ENCODE measurements at places on chromosomes 13 and 19.

GRCh38 chr13:73039201-73040108 lies 19.4 kb upstream of the KLF5 start:
- no peak for DNase-seq

DNA sequence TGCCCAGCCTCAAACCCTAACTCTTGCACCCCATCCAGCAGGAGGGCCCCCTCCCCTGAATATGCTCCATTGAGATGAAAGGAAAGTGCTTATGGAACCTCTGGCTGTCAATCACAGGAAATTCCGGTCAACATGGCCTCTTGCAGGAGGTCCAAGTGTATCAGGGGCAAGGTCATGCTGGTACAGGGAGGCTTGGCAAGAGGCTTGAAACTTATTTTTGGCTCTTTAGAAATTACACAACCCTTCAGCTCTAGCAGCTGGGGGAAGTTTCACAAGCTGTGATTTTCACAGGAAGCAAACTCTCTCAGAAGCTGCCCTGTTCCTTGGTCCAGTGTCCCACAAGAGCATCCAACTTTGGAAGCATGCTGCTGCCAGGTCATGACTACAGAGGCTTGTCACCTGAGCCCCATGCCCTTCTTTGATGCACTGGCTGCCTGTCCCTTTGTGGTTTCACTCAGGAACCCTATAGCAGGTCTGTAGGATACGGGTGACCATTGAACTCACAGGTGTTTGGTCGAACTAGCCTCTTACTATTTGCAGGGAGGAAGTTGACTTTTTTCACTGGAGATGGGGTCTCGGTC lies 8.4 kb downstream of the ASF1B start:
- DNase-seq = no peak

GRCh38 chr19:46413262-46414031 lies at the start of gene CCDC8:
TSS of gene CCDC8 (minus strand) at chr19:46413564. CDS start at chr19:46412810, 754 bp downstream.
- DNase-seq = no peak

DNA sequence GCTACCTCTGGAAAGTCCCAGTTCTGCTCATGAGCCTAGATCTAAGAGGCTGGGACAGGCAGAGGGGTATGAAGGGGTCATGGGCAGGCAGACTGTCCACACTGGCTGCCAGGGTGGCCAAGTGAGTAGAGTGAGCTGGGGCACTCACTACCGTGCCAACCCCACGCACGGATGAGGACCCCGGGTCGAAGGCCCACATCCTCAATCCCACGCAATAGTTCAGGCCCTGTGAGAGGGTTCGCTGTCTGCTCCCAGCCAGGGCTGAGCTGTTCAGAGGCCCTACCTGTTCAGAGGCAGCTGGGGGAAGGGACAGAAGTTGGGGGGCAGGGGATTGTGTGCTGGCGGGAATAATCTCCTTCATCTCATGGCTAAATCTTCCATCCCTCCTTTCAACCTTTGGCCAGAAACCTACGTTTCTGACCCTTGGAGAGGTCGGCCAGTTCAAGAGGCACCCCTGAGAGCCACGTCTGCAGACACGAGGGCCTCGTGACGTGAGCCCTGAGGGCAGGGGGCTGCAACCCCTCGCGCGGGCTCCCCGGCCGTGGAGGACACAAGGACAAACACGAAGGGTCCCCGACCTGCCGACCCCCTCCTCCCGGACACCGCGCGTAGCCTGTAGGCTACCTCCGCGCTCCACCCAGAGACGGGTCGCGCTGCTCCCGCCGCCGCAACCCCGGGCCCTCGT lies 1.0 kb upstream of the RPS5 start:
- peak; percentile 25 for DNase-seq

DNA sequence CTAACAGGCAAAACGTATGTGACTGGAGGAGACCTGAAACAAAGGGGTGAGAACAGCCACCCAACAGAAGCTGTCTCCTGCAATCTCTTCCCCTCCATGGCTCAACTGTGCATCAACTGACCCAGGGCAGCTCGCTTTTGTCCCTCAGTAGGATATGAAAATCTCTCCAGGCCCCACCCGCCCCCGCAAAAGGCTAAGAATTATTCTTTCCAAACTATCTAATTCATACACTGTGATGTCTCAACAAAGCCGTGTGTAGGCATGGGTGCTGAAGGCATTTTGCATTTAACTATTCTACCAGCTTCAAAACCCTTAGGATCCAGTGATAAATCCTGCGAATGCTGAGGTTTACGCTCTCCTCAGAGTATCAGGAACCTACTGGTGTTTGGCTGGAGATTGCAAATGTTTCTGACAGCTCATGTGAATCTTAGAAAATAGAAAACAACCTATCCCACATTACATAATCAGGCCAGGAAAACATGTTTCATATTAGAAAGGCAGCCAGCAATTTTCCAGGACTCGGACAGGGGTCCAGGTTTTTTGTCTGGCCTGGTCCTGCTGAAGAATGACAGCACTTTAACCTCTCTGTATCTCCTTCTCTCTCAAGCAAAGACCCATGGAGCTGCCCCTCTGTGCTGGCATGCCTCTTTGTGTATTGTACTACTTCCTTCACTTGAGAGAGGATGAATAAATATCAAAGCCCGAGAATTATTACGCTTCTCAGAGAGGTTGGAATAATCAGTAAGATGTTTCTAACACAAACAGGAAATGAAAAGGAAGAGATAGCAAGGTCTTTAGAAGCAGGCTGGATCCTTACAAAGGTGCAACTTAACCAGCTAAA lies 17.3 kb downstream of the DHRS12 start:
- DNase-seq = no peak

- no peak for DNase-seq
Observed at GRCh38 chr13:27559719-27560118, 60.6 kb downstream of the LNX2 start.

- DNase-seq = no peak
Observed at GRCh38 chr19:17944301-17944700, 11.5 kb downstream of the CCDC124 start.

DNA sequence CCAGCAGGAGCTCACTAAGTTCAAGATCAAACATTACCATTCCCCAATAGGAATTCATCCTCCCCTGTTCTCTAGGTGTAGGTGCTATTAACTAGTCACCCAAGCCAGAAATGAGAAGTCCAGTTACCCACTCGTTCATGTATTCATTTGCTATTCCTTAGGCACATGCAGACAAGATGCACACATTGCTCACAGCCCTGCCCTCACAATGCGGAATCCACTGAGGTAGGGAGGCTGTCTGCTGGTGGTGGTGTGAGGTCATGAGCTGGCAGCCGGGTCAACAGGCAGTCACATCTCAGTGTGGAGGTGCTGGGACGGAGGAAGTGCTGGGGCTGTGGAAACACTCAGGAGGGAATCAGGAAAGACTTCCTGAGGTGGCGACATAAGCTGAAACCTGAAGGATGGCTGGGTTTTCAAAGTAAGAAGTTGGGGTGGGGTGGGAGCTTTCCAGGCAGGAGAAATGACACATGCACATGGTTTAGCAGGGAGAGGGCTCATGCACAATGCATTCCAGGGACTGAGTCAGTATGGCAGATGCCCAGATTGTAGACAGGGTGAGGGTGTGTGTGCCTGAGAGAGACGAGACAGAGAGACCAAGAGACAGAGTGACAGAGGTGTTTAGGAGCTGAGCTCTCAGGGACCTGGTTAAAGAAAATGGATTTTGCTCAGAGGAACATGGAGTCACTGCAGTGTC lies 117.6 kb downstream of the USP12 start:
- DNase-seq = no peak

DNA sequence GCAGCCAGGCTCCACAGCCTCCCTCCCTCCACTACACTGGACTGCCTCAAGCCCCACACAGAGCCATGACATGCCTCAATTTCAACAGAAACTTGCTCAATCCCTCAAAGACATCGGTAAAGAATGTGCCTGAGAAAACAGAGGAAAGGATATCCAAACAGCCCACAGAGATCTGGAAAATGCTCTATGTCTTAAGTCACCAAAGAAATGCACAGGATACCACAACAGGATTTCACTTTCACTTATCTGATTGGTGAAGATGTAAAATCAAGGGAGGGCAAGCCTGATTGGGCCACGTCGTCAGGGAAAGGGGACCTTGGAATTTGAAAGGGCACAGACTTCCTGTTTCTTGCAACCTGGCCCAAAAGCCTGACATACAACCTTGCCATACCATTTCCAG lies 14.2 kb downstream of the CACNA1A start:
- no peak for DNase-seq

- DNase-seq = peak; percentile 73
Observed at GRCh38 chr19:51660975-51661600, 14.5 kb upstream of the SIGLEC14 start.

GRCh38 chr13:40984668-40985366 lies 34.3 kb downstream of the ELF1 start:
- no peak for DNase-seq

- no peak for DNase-seq
Observed at GRCh38 chr19:8224394-8225145, 15.4 kb downstream of the CERS4 start.

DNA sequence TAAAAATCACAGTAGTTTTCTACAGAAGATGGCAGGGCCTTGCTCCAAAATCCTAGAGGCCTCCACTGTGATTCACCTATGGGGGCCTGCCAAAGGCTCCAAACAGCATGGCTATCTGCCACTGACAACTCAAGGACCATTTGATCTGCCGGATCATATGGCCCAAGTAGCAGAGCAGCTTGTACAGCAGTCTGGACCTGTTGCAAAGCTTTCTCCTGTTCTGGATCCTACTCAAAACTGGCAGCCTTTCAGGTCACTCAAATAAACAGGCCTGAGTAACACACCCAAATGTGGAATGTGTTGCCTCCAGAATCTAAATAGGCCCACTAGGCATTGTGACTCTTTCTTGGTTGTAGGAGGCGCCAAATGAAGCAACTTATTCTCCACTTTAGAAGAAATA lies 1049.3 kb downstream of the PCDH9 start:
- no peak for DNase-seq

DNA sequence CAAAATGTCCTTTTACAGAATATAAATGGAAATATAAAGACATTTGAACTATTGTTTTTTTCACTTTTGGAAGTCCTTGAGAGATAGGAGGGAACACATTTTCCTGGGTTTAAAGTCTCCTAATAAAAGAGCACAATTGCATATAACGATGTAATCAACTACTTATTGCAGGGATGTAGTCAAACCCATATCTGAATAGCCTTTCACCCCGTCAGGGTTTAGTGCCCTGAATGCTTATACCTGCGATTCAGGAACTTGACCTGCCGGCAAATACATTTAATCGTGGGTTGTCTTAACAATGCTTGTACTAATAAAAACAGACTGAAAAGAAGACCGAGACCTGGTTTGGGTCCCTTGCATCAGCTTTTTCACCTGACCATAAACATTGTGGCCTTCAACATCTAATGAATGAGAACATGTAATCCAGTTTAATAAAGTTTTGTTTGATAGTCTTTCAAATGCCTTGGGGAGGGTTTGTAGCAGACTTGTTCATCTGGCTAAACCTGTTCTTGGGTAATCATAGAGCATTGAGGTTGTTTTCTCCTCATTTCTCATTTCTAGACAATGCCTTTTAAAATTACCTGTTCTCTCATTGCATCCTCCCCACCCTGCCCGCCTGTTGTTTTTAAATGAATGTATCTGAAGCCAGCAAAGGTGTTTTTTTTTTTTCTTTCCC lies 7.0 kb downstream of the KLF5 start:
- no peak for DNase-seq

DNA sequence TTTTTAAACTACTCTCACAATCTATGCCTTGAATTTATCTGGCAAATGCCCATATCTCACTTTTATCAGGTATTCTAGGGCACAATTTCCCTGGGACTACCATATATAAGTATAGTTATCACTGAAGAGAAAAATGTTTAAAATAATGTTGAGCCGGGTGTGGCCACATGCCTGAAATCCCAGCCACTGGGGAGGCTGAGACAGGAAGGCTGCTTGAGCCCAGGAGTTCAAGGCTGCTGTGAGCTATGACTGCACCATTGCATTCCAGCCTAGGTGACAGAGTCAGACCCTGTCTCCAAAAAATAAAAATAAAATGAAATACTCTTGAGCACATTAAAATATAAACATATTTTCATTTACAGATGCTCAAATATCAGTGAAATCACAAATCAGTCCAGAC lies 4.1 kb downstream of the KATNAL1 start:
- no peak for DNase-seq

GRCh38 chr19:35666251-35666913 lies at the start of gene UPK1A:
TSS of gene UPK1A (plus strand) at chr19:35666517. CDS start at chr19:35666813, 296 bp downstream.
- DNase-seq = no peak

DNA sequence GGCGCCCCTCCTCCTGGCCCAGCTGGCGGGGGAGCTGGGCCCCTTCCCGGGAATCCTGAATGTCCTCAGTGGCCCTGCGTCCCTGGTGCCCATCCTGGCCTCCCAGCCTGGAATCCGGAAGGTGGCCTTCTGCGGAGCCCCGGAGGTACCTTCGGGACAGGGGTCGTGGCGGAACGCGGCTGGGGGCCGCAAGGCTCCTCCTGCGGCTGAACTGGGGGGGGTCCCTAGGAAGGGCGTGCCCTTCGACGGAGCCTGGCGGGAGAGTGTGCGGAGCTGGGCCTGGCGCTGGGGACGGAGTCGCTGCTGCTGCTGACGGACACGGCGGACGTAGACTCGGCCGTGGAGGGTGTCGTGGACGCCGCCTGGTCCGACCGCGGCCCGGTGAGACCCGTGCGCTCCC lies 8.6 kb downstream of the ALDH16A1 start:
- DNase-seq = no peak

DNA sequence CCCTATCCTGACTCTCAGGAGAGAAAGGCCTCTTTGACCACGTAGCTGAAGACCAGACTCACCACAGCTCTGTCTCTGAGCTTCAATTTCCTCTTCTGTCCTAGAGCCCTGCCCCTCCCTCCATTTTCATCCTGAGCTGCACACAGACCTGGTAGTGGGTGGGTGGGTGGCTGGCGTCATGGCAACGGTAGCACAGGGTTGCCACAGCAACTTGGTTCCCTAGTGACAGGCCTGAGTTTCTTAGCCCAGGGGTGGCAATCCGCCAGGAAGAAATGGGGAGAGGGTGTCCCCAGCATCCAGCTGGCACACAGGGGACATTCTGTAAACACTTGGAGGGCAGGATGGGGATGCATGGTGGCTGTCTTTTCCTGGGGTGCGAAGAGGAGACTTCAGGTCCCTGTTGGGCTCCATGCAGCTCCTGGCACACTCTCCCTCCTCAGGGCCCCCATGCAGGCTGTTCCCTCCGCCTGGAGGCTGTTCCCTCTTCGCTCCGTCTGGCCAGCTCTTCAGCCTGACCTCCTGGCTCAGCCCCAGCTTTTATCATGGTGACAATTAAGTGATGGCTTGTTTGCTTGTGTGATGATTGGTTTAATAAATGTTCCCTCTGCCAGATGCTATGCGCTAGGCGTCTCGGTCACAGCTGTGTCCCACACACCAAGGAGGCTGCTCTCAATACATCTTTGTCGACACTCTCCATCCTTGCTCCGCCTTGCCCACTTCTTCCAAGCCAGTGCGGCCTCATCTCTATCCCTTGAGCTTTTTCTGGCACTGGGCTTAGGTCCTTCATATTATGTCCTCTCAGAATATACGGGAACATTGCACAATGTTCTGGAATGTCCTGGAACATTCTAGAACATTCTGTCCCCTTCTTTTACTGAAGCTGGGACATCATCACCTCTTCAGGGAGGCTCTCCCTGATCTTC lies 7.4 kb upstream of the KLHL26 start:
- DNase-seq = no peak

- DNase-seq = no peak
Observed at GRCh38 chr13:27917121-27917947, 2.5 kb upstream of the PDX1 start.

Measured in CD4-positive, alpha-beta T cell treated with Interleukin-17A for 4 hours (primary cell).